ENCODE measurements at places on chromosomes 16 and 17.

GRCh38 chr17:4001048-4001590, 36.9 kb upstream of the ATP2A3 start:
- no peak for DNase-seq

DNA sequence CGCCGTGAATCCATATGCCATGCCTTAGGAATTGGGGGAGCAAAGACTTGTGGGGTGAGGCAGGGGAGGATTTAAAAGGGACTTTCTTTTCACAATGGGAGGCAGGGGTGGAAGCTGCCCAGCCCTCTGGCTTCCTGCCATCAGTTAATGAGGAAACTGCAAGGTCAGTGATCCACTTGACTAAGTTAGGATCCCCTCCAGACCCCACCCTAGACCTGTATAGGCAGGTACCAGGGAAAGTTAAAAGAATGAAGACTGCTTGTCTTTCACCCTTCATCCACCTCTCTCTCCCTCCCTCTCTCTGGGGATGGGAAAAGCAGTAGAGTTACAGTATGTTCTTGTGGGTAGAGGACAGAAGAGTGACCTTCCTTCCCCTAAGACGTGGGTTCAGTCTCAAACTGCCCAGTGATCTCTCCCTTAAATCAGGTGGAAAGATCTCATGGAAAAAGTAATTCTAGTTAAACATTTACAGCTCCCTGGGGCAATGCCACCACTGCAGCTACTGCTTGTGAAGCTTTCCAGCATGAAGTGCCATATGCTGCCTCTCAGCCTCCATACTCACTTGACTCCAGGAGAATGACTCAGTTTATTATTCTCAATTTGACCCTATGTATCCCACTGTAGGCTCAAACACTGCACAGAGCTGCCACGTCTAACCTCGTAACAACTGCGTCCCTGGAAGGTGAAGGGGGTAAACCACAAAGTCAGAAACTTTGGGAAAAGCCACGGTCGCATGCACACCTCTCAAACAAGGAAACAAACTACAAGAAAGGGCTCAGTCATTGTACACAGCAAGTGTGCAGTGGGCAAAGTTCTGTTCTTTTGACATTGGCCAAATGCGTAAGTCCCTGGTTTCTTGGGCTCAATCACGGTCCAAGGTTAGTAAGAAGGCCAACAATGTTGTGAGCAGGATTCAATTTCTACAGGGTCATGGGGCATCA, 1.2 kb downstream of the COA3 start:
- no peak for DNase-seq

- DNase-seq, result no peak
These were observed 216 bp downstream of the VPS9D1 start for GRCh38 chr16:89720551-89720812.

GRCh38 chr16:57147381-57148221, 38.2 kb downstream of the PSME3IP1 start:
- no peak for DNase-seq

- no peak for DNase-seq
These were observed 221.2 kb downstream of the PRKCA start for GRCh38 chr17:66523378-66524200.

- DNase-seq, result no peak
These were observed 9.3 kb upstream of the ZNF624 start for GRCh38 chr17:16662936-16663335.

- peak; percentile 70 for DNase-seq
These were observed 14.0 kb downstream of the NR1D1 start for GRCh38 chr17:40086150-40087044.

DNA sequence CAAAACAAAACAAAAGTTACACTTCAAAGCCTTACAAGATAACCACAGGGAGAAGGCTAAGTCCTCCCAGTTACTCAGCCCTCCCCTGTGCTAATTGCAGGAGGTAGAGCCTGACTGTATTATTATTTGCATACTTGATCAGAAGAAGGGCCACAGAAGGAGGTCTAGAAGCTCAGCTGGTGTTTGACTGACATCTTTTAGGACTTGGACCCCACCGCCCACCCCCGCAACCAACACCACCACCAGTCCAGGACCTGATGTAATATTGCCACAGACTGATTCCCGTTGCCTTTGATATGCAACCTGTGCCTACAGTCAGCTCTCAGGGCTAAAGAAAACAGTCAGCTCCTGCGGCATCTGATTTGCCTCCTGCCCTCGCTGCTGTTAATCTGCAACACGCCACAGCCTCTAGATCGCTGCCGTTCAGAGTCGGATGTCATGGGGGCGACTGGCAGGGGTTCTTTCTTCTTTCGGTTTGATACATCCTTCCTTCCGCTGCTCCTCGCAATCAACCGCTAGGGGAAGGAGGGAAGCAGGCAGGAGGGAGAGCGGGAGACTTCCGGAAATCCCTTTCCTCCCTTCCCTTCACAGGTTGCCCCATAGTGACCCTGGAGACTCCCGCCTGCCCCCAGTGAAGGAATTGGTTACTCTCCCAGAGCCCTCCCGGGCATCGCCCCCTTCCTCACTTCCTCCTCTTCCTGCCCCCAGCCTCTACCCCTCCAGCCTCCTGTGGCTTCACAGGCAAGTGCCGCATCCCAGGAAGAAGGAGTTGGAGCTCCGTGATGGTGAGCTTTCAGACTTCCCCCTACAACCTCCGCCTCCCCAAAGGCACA, 90.5 kb upstream of the SOX9 start:
- peak; percentile 70 for DNase-seq

DNA sequence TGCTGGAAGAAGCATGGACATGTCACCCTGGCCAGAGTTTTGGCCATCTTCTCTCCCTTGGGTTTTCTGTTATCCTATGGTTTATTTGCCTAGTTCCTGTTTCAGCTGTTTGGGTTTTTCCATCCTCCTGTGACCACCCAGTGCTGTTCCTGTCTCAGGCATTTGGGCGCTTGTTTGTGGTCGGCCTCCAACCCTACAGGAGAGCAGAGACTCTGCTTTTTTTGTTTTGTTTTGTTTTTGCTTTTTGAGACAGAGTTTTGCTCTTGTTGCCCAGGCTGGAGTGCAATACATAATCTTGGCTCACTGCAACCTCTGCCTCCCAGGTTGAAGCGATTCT, 3.3 kb upstream of the ZC3H7A start:
- no peak for DNase-seq

GRCh38 chr17:3972281-3972731, 8.1 kb upstream of the ATP2A3 start:
- no peak for DNase-seq

- DNase-seq, result no peak
These were observed 31.0 kb downstream of the PSMD12 start for GRCh38 chr17:67335245-67335835.

- DNase-seq, result no peak
These were observed 15.8 kb downstream of the HEATR3 start for GRCh38 chr16:50081428-50082018.

- no peak for DNase-seq
These were observed 4.4 kb upstream of the SCPEP1 start for GRCh38 chr17:56973520-56973919.

DNA sequence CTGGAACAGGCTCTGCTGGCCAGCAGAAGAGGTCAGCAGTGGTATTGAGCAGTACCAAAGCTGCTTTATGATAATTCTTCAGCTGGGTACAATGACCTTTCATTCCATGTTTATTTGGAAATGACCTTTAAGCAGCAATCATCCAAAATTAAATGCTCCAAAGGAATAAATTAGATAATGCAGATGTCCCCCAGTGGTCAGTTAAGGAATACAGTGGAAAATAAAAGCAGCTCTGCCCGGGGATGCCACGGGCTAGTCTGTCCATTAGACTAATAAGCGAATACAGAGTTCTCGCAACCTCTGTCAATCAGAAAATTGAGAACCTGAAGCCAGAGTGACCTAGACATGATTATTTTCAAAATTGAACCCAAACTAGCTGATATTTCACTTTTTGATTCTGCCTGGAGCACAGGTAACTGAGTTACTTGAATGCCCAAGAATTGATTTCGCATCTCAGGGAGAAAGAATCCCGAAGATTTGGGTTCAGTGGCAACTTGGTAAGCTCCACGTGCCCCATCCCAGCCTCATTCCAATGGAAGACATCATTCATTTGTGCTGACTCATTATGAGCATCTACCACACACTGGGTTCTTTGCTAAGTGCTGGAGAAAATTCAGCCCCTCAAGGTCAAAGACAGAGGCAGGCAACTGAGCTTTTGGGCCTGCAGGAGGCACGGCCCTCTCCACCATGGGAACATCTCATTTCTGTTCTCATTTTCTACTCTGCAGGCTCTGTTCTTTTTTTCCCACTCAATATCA, 34.4 kb upstream of the SLC39A11 start:
- DNase-seq, result no peak

DNA sequence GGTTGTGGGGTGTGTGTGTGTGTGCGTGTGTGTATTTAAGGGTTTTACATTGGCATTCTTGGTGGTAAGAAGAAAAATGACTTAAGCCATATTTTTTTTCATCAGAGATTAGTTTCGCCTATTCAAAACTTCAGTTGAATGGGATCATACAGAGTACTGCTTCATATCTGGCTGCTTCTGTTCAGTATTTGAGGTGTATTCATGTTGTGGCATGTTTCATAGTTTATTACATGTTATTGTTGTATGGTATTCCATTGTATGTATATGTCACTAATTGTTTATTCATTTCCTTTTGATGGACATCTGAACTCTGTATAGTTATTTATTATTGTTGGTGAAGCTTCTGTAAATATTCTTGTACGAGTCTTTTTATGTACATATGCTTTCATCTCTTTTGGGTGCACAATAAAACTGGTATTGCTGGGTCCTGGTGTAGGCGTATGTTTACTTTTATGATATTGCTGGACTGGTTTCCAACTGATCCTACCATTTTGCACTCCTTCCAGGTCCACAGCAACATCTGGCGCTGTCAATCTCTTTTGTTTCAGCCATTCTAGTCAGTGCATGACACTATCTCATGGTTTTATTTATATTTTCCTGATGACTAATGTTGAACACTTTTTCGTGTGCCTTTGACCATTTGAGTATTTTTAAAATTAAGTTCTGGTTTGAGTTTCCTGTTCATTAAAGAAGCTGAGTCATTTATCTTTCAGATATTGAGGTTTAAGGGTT, 77.4 kb upstream of the MAF start:
- no peak for DNase-seq

DNA sequence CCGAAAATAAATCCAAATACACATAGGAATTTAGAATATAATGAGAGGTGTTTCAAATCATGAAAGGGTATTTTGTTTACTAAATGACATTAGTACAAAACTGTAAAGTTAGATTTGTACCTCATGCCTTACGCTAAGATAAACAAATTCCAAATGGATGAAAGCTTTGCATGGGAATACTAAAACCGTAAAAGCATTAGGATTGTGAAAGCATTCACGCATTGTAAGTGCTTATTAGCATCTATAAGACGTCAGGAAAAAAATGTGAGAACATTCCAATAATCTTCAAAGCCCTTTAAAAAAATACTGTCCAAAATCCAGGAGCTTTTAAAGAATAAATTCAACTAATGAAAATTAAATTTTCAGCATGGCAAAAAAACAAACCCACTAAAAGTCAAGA, 24.8 kb upstream of the ALOX15 start:
- no peak for DNase-seq

DNA sequence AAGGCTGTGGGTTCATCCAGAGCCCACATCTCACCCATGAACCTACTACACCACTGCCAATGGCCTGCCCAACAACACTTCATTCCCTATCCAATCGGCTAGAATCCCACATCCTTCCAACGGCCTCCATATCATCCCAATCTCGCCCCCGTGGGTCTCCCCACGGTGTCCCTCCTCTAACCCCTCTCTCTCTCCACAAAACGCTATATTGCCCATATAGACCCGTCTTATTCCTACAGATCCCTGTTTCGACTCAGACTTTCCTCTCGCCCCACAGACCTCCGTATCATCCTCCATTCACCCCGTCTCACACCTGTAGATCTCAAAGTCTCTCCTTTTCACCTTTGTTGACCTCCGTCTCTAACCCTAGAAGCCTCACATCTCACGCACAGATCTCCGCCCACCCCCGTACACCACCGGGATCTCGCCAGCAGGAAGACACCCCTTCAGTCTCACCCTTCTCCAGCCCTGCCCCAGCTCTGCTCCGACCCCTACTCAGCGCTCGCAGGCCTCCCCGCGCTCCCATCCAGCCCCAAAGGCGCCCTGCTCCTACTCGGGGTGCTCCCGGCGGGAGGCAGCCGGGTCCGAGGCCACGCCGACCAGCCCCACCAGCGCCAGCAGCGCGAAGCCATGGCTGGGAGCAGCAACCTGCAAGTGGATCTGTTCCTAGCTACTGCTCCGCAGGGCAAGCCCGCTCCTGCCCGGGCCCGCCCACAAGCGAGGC, at the start of gene FDXR:
Gene FDXR, minus strand, starts transcription at position 682 of the 724 bp plus-strand sequence. Its CDS starts 50 bp downstream, at position 632.
- no peak for DNase-seq

DNA sequence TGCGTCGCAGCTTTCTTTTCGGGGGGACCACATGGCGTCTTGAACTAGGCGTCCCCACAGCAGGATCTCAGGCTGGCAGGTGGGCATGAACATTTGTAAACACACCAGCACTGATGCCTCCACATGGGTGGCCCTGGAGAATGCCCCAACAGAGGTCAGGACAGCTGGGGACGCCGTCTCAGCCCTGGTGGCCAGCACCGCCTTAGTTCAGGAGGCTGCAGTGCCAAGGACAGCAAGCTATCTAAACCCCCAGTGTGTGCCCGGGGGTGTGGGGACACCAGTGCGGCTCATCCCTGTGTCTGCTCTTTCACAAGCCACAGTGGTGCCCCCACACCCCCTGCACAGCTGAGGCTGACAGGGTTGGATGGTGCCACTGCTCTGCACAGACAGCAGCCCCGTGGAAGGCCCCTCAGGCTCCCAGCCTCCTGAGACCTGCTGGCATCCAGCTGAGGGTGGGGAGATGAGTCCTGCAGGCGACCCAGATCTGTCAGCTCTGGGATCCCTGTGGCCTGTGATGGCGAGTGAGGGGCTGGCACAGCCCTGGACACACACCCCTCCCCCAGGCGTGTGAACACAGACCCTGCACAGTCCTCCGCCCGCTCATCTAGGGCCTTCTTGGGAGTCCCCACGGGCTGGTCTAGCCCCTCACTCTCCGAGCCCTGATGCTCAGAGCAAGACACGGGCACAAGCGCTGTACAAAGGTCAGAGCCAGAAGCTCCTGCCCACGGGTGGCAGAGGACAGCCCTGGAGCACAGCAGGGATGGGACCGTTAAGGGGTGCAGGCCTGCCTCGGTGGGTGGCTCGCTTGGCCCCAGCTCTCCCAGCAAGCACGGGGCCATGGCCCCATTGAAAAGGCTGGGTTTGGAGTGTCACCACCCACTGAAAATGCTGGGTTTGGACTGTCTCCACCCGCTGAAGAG, 10.7 kb downstream of the FSCN2 start:
- no peak for DNase-seq
